ENCODE measurements at places on chromosomes 4 and X.
A peak's percentile ranks its signal among the peaks of the same experiment; 100 is the strongest.

- no peak overlapping the region for H3K27ac ChIP-seq
- H3K27me3 ChIP-seq, result no peaks in the 10 kb centered on the region
- H3K4me3 ChIP-seq, result no peak overlapping the region
- no peaks in the 10 kb centered on the region for H3K4me1 ChIP-seq
Measured at GRCh38 chrX:41313419-41313818, 20.5 kb upstream of the DDX3X start.

DNA sequence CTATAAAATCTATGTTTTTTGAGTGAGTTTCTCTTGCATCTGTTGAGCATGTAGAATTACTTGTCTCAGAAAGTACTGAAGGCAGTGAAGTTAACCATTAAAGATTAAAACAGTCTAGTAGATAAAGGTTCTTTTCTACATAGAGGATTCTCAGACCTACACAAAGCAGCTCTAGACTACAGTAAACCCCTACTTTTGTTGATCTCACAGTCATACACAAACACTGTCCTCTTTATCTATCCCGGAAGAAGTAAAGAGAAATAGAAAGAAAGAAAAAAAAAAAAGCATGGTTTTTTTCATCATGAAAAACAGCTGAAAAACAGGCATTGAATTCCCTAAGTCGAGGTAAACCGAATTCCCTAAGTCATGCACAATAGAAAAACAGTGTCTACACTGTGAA is 58.6 kb downstream of the COL25A1 start:
- no peaks in the 10 kb centered on the region for H3K27me3 ChIP-seq
- H3K4me1 ChIP-seq, result no peaks in the 10 kb centered on the region
- no peak overlapping the region for H3K27ac ChIP-seq
- H3K36me3 ChIP-seq, result no peaks in the 10 kb centered on the region
- H3K4me3 ChIP-seq, result no peak overlapping the region
- DNase-seq, result no peak

DNA sequence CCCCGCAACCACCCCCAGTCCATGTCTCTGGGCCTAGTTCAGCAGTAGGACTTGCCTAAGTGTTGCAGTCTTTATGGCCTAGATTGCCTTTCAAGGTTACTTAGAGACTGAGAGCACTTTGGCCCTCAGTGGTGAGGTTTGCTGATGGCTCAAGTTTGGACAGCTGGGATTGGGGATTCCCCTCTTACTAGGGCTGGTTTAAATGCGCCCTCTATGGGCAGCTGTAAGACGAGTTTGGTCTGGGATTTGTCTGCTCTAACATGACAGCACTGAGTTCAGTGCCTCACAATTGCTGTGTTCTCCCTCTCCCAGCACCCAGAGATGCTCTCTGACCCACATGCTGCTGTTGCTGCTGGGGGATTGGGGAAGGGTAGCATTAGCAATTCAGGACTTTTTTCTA is 23.1 kb downstream of the DACH2 start:
- DNase-seq, result peak; percentile 5
- H3K27me3 ChIP-seq, result no peaks in the 10 kb centered on the region
- H3K27ac ChIP-seq, result no peak overlapping the region
- no peaks in the 10 kb centered on the region for H3K36me3 ChIP-seq

DNA sequence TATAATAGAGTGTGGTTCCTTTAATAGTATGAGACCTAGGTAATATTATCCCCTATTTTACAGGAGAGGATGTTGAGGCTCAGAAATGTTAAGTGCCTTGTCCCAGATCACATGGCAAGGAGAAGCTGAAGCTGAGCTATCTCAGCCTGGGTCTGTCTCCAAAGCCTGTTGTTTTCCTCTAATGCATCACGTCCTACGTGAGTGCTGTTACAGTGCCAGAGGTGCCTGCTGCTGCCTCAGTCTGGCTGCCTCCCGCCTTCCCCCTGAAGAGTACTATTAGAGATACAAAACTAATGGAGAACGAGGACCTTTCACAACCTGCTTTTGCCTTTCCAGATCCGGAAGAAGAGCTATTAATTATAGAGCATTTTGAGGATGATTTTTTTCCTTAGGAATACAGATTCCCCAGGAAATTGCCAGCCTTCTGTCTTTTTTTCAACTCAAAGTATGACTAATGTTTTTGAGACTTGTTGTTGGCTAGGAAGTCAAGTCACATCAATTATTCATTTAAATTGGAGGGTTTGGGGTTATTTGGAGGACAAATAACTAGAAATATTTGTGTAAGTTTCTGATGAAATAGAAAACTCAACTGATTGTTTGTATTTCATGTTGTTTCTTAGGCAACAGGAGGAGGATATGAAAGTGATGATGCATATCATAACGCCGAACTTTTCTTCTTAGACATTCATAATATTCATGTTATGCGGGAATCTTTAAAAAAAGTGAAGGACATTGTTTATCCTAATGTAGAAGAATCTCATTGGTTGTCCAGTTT is 43.9 kb upstream of the MTMR1 start:
- no peak overlapping the region for H3K4me3 ChIP-seq
- no peak for DNase-seq
- H3K27ac ChIP-seq, result no peak overlapping the region
- H3K27me3 ChIP-seq, result no peaks in the 10 kb centered on the region

GRCh38 chr4:88816360-88816759 is 118.7 kb upstream of the NAP1L5 start:
- H3K36me3 ChIP-seq, result no peaks in the 10 kb centered on the region
- no peaks in the 10 kb centered on the region for H3K27me3 ChIP-seq
- no peaks in the 10 kb centered on the region for H3K4me1 ChIP-seq
- no peak for DNase-seq
- no peak overlapping the region for H3K27ac ChIP-seq

DNA sequence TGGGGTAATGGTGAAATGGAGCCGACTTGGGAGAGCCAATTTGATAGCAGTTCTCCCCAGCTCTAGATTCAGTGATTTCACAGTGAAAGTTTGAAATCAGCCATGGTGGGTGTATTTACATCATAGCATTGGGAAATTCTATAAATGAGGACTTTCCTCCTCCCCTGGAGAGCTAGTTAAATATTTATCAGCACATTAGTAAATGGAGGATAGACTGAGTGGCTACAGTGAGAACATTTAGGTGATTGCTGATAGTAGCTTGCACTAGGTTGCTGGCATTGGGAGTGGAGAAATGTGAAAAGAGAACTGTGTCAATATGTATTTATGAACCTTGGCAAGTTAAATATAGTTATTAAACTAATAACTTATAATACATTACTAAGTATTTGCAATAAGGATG is 347.3 kb downstream of the CCSER1 start:
- H3K27me3 ChIP-seq, result no peaks in the 10 kb centered on the region
- no peak overlapping the region for H3K4me3 ChIP-seq
- H3K36me3 ChIP-seq, result no peaks in the 10 kb centered on the region
- H3K27ac ChIP-seq, result no peak overlapping the region

GRCh38 chrX:127764674-127765073 is 287.5 kb downstream of the ACTRT1 start:
- no peak for DNase-seq
- H3K27me3 ChIP-seq, result no peaks in the 10 kb centered on the region
- H3K36me3 ChIP-seq, result no peaks in the 10 kb centered on the region

DNA sequence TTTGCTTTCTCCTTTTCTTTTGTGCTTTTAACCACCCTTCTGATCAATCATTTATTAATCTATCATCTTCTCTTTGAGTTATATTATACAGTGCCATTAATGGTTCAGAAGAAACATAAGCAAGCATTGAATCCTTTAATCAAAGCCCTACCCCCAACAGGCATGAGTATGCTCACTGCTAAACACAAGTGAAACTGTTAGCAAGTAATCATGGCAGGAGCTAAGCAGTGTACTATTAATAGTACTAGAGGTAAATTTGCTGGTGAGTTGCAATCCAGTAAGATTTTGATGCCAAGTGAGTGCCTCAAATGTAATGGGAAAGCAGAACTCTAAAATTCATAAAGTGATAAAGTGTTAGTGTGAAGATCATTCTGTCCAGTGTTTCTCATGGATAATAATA is 57.2 kb downstream of the FNIP2 start:
- no peak overlapping the region for H3K27ac ChIP-seq
- no peaks in the 10 kb centered on the region for H3K36me3 ChIP-seq
- H3K4me3 ChIP-seq, result no peak overlapping the region
- H3K4me1 ChIP-seq, result peaks cover 16% of the 10 kb centered on the region

GRCh38 chr4:24578364-24578763 is 6.0 kb downstream of the DHX15 start:
- H3K27ac ChIP-seq, result no peak overlapping the region
- peaks cover 17% of the 10 kb centered on the region for H3K4me1 ChIP-seq
- H3K36me3 ChIP-seq, result peaks cover 18% of the 10 kb centered on the region
- no peak for DNase-seq

DNA sequence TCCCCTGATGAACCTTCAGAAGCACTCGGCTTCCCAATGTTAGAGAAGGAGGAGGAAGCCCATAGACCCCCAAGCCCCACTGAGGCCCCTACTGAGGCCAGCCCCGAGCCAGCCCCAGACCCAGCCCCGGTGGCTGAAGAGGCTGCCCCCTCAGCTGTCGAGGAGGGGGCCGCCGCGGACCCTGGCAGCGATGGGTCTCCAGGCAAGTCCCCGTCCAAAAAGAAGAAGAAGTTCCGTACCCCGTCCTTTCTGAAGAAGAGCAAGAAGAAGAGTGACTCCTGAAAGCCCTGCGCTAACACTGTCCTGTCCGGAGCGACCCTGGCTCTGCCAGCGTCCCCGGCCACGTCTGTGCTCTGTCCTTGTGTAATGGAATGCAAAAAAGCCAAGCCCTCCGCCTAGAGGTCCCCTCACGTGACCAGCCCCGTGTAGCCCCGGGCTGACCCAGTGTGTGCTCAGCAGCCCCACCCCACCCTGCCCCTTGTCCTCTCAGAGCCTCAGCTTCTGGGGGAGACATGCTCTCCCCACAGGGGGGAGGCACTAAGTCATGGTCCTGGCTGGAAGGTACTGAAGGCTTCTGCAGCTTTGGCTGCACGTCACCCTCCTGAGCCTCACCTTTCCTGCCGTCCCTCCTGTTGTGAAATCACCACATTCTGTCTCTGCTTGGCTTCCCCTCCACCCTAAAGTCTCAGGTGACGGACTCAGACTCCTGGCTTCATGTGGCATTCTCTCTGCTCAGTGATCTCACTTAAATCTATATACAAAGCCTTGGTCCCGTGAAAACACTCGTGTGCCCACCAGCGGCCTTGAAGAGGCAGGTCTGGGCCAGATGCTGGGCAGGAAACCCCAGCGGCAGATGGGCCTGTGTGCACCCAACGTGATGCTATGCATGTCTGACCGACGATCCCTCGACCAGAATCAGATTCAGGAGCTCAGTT is 34.7 kb downstream of the NOP14 start:
- DNase-seq, result no peak
- H3K27ac ChIP-seq, result no peak overlapping the region
- no peak overlapping the region for H3K4me3 ChIP-seq
- H3K4me1 ChIP-seq, result peaks cover 16% of the 10 kb centered on the region

- no peak overlapping the region for H3K4me3 ChIP-seq
- no peaks in the 10 kb centered on the region for H3K4me1 ChIP-seq
- H3K36me3 ChIP-seq, result no peaks in the 10 kb centered on the region
Measured at GRCh38 chr4:101630319-101630986, 160.1 kb upstream of the BANK1 start.

- H3K4me3 ChIP-seq, result no peak overlapping the region
- no peaks in the 10 kb centered on the region for H3K4me1 ChIP-seq
- no peaks in the 10 kb centered on the region for H3K27me3 ChIP-seq
Measured at GRCh38 chr4:117957571-117957970, 76.7 kb upstream of the NDST3 start.

DNA sequence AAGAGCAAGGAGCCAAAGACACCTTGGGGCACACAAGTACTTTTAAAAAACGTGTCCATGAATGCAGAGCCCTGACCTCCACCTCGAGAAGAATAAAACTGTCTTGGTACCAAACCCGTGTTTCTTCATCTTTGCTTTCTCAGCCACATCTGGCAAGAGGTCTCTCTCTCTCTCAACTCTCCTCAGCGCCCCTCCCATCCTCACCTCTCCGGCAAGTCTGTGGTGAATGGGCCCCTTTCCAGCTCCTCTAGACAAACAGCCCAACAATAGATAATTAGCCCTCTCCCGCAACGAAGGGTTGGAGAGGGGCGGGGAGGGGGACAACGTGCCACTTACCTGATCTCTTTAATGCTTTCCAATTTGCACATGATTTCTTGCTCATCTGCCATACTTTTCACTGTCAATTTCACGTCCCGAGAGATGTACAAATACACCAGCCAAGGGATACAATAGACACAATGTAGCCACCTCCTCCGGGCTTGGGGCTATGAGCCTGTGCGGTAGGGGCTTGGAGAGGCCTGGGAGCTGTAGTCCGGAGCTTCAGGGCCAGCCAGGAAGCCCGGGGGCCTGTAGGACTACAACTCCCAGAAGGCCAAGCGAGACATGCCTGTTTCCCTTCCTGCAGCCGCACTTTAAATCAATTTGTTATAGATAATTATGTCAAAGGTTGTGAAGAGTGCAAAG is at the start of gene ZC4H2:
Gene ZC4H2 (minus strand): TSS at position 462 of the 684 bp plus-strand sequence. CDS start 73 bp downstream, at position 389.
- no peaks in the 10 kb centered on the region for H3K36me3 ChIP-seq
- peak; percentile 27 for DNase-seq
- H3K4me3 ChIP-seq, result peak within 1 kb of the TSS; percentile 75
- no peaks in the 10 kb centered on the region for H3K27me3 ChIP-seq
- H3K27ac ChIP-seq, result peak within 1 kb of the TSS; percentile 51

- no peaks in the 10 kb centered on the region for H3K36me3 ChIP-seq
- peak overlapping the region; percentile 48 for H3K4me3 ChIP-seq
- no peak overlapping the region for H3K27ac ChIP-seq
- no peaks in the 10 kb centered on the region for H3K27me3 ChIP-seq
- no peak for DNase-seq
- no peaks in the 10 kb centered on the region for H3K4me1 ChIP-seq
Measured at GRCh38 chrX:69504626-69505612, 793 bp downstream of the NALF2 start.

DNA sequence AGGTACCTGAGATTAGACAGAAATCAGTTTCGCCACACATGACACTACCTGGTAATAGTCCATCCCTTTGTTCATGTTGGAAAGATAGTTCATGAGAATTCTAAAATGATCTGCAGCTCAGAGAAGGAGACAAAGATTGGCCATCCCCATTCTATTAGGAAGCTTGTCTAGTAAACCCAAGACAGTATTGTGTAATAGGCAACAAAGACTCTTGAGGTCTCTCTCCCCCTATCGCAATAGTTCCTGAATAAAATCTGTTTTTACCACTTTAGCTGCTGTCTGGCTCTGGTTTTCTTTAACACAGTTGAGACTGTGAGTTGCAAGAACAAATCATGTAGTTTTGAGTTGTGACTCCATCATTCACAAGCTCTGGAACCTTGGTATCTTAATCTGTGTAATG is 14.8 kb upstream of the BBS7 start:
- H3K4me3 ChIP-seq, result no peak overlapping the region
- DNase-seq, result no peak
- no peaks in the 10 kb centered on the region for H3K4me1 ChIP-seq
- H3K27me3 ChIP-seq, result no peaks in the 10 kb centered on the region

DNA sequence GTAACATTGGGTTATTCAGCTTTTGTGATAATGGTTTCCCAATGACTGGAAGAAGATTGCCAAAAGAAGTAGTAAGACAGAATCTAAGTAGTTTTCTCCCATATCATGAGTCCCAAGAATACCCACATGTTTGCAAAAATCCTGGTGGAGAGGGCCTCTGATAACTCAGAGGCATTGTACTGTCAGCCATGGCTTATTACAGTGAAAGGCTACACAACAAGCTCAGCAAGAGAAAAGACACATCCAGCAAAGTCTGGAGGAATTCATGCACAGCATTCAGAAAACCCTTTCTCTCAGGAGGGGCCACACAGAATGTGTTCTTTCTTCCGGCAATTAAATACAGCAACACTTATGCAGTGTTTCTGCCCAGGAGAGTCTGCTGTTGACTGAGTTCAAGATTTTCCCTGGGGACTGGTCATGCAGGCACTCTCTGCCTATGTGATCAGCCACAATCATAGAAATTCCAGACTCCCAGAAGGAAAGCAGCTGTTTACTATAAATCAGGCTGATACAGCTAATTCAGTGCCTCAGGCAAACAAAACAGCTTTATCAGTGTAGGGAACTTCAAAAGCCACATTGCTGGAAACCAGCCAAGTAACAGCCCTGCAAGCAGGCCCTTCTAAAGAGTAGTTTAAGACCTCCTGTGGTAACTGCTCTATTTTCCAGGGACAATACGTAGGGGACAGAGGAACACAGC is 937.1 kb downstream of the CCSER1 start:
- no peak overlapping the region for H3K4me3 ChIP-seq
- no peaks in the 10 kb centered on the region for H3K36me3 ChIP-seq
- H3K4me1 ChIP-seq, result no peaks in the 10 kb centered on the region
